ENCODE measurements at places on chromosomes 7 and 10.

- no peak for DNase-seq
Measured at GRCh38 chr7:45007571-45008328, 7.7 kb downstream of the CCM2 start.

DNA sequence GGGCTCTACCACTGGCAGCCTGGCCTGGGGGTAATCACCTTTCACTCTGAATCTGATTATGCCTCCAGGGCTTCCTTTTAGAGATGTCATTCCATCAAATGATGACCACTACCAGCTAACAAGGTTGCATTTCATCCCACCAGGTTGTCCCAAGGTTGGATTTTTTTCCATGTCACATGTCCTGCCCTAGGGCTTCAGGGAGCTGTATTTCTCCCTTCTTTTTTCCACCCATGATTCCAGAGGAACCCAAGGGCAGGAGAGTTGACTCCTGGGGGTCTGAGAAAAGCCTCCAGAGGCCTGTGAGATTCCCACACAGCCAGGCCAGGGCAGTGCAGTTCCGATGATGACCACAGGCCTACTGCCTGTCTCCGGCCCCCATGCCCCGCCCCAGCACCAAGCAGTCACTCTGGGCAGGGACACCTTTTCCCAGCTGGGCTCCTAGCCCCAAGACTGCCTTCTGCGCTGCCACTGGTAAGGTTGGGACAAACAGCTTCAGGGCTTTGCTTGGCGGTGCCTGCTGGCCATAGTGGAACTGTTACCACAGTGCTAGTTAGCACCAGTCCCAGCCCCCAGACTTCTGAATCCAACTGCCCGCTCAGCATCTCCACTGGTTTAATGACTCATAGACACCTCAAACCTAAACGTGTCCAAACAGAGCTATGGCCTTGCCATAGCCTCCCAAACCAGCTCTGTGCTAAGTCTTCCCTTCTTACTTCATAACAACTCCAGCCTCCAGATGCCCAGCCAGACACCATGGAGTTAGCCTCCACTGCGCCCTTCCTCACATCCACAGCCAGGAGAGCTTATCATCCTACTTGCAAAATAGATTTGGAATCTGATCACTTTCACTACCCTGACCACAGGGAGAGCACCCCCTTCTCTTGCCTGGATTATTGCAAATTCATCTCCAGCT is 133.7 kb downstream of the ARHGAP22 start:
- no peak for DNase-seq

- no peak for DNase-seq
Measured at GRCh38 chr10:107546986-107547385, 382.5 kb upstream of the SORCS1 start.

DNA sequence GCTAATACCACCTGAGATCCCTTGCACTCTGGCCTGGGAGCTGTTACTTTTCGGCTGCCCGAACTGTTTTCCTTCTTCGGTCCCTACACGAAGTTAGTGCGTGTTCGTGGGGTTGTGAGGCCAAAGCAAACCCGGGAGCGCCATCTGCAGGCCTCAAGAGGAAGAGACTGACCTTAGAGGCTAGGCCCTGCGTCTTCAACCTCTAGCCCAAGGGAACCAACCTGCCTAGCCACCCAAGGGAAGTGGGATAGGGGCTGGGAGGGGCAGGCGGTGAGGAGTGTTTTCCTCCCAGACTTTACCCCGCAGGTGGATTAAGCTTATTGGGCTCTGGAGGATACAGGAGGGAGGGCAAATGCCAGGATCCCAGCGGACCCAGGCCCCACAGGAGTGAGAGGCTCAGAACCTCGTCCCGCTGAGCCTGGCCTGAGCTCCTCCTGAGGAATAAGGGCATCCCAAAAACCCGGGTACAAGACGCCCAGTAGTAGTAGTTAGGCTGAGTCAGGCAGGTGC is 1.7 kb upstream of the PAX2 start:
- DNase-seq: no peak

- no peak for DNase-seq
Measured at GRCh38 chr7:98418271-98418635, 17.4 kb upstream of the BAIAP2L1 start.

- DNase-seq: no peak
Measured at GRCh38 chr10:31135171-31135570, 103.5 kb upstream of the ZNF438 start.

- no peak for DNase-seq
Measured at GRCh38 chr7:31007634-31008033, 43.9 kb downstream of the GHRHR start.

DNA sequence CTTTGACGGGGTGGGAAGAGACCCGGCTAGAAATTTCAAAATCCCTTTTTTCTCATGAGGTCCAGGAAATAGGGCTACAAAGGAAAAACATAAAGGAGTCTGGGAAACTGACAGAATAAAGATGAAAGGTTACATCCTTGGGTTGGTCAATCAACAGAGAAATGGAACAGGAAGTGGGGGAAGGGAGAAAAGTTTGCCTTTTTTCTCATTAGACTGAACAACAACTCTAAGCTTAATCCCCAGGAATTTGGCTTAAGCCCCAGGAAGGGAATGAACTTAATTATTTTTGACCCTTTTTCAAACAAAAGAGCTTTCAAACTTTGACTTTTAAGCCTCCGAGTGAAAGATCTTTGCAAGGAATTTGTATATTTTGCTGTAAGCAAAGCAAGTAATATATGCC is 32.7 kb downstream of the LGI1 start:
- no peak for DNase-seq

DNA sequence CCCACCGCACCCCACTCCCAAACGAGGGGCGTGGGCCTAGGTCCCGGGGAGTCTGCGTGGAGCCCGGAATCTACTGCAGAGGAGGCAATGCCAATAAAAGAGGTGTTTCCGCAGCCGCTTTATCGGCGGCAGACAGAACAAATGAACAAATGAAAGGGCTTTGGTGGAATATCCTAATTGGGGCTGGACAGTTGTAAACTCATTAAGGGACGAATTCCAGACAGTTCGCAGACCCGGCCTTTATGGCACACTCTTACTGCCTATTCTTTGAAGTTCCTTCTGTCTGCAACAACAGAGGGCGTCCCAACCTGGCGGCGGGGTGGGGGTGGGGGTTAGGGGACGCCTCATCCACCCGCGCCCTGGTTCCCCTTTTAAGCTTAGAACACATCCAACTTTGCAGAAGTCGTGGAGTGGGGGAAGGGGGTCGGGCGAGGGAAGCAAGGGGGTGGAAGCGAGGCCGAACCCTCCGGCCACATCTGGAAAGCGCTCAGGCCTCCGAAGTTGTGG is 4.1 kb downstream of the HOXA9 start:
- no peak for DNase-seq

DNA sequence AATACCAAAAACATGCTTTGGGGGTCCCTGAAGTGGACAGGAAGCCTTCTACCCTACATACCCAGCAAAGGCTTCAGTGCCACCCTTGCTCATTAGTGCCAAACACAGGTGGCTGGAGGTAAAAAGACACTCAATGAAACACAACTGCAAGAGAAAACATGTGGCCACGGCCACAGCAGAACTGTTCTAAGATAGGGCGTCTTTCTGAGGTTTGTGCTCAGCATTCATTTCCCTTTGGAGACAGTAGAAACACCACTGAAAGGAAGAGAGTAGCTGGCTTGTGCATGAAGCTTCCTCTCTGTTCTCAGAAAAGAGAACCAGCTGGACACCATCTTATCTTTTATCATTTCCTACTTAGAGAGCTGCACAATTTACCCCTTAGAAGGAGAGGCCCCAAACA is 143.0 kb downstream of the PLXNA4 start:
- no peak for DNase-seq

DNA sequence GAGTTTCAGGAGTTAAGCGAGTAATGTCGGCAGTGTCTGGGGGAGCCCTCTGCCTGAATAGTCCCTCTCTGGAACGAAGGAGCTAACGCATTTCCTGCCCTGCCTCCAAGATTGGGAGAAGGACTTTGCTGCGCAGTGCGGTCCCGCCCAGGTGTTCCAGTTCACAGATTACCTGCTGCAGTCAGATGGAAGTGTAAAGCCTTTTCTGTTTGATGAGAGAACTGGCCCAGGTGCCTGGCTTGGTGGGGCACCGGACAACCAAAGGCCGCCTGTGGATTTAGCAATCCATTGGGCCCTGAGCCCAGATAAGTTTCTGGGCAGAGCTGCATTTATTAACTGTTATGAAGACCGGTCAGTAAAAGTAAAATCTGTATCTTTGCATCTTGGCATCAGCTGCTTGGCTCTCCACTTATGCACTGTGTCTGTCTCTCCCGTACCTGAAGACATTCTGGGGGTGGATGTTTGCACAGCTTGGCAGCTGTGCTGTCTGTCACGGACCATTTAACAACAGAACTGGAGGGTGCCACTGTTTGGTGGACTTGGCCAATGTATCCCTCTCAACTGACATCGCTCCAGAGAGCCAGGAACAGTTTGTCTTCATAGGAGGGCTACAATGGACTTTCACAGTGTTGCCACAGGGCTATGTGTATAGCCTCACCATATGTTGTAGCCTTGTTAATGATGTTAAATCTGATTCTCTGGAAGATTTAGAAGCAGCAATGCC is 654.7 kb upstream of the ZWINT start:
- DNase-seq: no peak

DNA sequence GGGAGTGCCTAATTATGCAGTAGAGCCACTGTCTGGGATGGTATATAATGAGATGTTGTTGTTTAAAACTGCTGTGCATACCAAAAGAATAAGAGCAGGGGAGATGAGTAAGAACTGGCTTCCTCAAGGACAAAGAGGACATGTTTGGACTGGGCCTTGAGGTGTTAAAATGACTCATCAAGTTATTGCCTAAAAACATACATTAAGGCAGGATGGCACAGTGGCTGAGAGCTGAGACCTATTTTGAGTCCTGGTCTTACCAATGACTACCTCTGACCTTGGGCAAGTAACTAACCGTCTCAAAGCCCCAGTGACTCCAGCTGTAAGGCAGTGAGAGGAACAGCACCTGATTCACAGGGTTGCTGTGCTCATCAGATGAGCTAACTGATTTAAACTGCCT is 71.1 kb downstream of the CFAP58 start:
- no peak for DNase-seq

DNA sequence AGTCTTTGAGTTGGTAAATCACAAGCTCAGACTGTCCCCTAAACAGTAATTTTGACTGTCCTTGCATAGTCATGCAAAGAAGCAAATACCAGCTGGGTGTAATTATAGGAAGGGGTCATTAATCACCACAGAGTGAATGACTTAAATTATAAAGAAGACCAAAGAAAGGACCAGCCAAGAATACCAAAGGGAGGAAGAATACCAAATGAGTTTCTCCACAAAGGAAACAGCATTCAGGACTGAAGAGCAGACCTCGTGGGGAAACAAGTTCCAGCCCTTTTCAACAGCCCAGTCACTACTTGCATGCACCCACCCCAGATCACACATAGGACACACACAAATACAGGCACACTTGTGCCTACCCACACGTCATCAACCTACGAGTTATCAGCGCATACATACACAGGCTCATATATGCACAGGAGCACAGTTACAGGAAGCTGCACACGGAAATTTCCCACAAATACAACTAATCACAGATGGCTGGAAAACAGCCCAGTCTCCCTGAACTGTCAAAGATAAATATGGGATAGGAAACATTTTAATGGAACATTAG is 77.6 kb downstream of the DENND2A start:
- no peak for DNase-seq

GRCh38 chr7:121557034-121557892 is 161.2 kb upstream of the FAM3C start:
- DNase-seq: no peak

GRCh38 chr10:71505862-71506261 is 109.1 kb downstream of the CDH23 start:
- no peak for DNase-seq

- no peak for DNase-seq
Measured at GRCh38 chr7:83879063-83879462, 230.1 kb upstream of the SEMA3E start.

DNA sequence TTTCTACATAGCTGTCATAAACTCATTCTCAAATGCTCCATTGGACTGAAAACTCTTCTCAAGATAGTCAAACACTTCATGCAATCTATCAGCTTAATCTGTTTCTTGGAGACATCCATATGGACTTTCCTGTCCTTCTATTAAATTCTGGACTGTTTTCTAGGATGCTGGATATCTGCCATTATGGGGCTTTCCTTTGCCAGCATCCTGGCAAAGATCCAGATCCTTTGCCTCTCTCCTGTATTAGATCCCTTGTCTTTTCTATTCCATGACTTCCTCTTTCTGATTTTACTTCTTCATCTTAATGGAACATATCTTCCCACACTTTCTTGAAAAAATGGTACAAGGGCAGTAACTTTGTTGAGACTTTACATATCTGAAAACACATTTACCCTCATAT is 35.9 kb upstream of the SKAP2 start:
- no peak for DNase-seq

GRCh38 chr10:5511231-5511884 is 12.0 kb upstream of the CALML5 start:
- DNase-seq: no peak

DNA sequence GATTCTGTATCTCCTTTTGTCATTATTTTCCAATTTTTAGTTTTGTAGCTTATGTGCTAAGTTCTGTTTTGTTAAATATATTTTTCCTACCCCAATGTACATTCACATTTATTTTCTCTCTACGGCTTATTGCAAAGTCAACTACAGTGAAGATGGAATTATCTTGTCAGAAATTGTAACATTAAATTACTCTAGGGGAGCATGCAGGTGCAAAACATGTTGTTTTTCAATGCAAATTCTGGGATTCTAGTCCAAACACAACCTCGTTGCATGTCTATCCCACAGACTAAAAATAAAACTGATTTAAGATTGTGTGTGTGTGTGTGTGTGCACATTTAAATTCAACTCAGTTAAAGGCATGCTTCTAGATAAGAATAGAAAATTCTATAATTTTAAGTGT is 529.1 kb upstream of the POM121L12 start:
- DNase-seq: no peak

GRCh38 chr10:35203745-35204144 is 77.1 kb downstream of the CREM start:
- DNase-seq: no peak

DNA sequence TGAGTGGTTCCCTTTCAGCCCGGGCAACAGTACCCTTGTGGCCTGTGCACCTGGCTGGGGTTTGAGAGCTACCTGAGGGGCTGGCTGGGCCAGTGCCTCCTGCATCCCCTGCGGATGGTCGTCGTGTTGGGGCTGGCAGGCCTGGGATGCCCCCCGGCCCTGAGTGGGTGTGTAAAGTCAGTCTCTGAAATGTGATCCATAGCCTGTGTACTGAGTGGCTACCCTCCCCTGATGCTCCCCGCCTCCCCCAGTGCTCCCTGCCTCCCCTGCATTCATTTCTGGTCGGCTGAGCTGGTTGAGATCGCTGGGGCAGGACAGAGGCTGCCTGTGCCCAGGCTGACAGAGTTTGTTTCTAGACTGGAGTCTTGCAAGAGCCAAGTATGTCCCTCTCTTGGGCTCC is 9.3 kb downstream of the ZNF316 start:
- no peak for DNase-seq

GRCh38 chr10:73366381-73367298 is 8.0 kb upstream of the CFAP70 start:
- no peak for DNase-seq

GRCh38 chr7:81470724-81471379 is 299.0 kb downstream of the HGF start:
- no peak for DNase-seq

GRCh38 chr10:128689667-128690066 is 563.4 kb upstream of the MKI67 start:
- DNase-seq: no peak

- no peak for DNase-seq
Measured at GRCh38 chr10:24153031-24153430, 55.9 kb upstream of the KIAA1217 start.

- DNase-seq: no peak
Measured at GRCh38 chr10:127462643-127463295, 86.3 kb upstream of the NPS start.

- DNase-seq: no peak
Measured at GRCh38 chr10:57694956-57695608, 572.6 kb downstream of the IPMK start.

- DNase-seq: no peak
Measured at GRCh38 chr7:7251742-7252141, 69.4 kb downstream of the C1GALT1 start.

All from activated CD8-positive, alpha-beta memory T cell treated with anti-CD3 and anti-CD28 coated beads for 48 hours (primary cell).